Cortex of kidney (tissue), 1 donor: ENCODE measurements at places on chromosomes 16 and 17.

- DNase-seq, result no peak
Measured at GRCh38 chr16:84194018-84194417, 3.1 kb downstream of the ADAD2 start.

DNA sequence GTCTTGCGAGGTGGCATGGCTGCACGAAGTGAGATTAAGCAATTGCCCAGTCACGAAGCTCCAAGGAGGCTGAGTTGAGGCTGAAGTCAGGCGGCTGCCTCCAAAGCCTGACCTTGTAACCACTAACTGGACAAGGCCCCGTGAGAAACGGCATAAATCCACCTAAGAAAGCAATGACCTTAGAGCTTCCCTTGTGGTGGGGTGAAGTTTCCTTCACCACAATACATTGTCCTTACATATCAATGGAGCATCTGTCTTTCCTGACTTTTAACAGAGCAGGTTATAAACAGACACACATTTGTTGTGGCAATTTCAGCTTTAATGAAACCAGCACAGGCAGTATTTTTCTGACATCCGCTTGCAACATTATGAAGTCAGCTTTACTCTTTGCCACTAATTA lies 2.5 kb upstream of the MED9 start:
- DNase-seq, result no peak

DNA sequence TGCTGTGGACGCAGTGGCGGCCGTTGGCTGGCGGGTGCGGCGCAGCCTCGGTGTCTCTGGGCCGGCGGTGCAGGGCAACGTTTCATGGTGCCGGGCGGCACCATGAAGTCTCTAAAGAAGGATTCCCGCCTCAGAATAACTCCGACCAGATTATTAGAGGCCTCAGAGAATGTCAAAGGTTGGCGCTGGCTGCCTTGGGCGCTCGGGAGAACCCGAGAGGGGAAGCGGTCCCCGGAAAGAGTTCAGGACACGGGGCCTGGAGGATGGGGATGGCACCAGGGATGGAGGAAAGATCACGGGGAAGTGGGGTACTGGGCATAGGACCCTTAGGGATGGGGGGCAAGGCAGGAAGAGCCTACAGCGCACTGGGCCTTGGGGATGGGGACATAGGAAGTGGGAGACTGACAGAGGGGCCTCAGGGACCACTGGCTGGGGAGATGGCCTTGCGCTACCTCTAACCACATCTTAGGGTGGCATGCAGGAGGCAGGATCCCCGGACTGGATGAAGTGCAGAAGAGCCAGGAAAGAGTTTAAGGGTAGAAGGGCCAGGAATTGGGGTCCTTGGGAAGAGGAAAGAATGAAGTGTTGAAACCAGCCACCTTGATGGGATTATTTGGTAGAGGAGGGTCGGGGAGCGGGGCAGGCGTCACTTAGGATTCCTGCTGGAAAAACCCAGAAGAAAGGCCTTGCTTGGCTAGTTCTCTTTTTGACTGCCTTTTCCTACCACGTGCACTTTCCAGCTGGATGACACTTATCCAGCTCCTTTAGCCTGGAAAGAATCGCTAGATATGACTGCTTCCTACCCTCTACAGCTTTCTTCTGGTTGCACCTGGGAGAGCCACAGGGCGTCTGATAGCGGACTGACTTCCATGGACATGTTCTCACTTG lies 578 bp downstream of the MYCBPAP start:
- DNase-seq, result no peak

DNA sequence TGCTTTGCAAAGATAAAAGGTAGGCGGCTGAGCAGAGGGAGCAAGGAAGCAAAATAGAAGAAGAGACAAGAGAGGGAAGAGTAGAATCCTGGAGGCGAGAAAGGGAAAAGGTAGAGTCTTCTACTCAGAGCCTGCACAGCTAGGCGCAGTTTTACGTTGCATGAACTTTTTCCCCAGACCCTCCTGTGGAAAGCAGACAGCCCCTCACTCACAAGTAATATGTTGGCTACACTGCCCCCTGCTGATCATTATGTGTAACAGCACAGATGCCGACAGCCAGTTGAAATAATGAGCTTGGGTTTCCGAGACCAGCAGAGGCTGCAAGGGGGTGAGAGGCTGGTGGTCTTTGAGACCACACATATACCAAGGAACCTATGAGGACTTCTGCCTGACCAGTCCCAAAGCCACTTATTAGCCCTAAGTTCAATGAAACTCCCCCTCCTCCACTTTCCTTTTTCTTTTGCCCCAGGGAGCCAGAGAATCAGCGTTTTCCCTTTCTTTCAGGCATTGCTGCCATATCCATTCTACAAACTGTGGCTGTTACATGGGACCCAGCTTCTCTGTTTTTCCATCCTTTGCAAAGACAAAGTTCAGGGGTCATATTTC lies 22.5 kb upstream of the CMTR2 start:
- DNase-seq, result no peak

GRCh38 chr17:76398523-76399174 lies 14.2 kb downstream of the SPHK1 start:
- no peak for DNase-seq

DNA sequence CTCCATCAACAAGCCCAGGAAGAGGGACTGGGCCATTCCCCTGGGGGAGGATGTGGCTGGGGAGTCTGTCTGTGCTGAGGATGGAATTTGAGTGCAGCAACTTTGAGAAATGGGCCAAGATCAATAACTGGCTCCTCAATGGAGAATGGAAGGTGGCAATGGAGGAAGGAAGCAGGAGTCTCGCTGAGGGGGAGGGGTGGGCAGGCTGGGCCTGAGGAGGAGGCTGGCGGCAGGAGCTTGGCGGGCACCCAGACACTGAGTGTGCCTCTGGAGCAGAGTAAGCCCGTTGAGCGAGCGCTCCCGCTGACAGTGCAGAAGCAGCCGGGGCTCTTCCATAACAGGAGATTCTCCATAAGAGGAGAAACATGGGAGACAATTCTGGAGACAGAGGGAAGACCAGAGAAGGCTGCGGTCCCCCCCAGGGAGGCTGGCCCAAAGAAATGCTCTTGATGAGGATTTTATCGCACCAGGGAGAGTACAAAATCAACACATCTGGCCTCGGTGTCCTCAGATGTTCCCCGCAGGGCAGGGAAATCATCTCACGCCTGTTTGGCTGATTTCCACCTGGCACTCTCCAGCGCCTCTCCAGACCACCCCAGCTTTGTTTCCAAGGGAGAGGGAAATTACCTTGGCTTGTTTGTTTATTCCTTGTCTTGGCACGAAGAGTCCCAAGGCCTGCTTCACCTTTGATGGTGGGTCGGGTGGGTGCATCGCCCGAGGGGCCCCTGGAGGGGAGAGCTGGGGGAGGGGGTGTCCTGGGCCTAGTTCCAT lies 2.8 kb upstream of the MMP15 start:
- DNase-seq, result no peak

GRCh38 chr17:49997301-49997650 lies 2.3 kb upstream of the DLX3 start:
- DNase-seq, result no peak

DNA sequence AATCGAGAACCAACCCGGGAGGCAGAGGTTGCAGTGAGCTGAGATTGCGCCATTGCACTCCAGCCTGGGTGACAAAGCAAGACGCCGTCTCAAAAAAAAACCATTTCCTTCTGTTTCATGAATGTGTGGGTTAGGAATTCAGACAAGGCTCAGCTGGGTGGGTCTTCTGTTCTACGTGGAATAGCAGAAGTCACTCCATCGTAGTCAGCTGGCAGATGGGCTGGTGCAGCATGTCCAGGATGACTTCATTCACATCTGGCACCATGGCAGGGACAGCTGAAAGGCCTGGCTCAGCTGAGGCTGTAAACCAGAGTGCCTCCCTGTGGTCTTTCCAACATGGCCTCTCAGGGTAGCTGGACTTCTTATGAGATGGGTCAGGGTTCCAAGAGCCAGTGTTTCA lies 89.0 kb downstream of the C17orf67 start:
- no peak for DNase-seq

DNA sequence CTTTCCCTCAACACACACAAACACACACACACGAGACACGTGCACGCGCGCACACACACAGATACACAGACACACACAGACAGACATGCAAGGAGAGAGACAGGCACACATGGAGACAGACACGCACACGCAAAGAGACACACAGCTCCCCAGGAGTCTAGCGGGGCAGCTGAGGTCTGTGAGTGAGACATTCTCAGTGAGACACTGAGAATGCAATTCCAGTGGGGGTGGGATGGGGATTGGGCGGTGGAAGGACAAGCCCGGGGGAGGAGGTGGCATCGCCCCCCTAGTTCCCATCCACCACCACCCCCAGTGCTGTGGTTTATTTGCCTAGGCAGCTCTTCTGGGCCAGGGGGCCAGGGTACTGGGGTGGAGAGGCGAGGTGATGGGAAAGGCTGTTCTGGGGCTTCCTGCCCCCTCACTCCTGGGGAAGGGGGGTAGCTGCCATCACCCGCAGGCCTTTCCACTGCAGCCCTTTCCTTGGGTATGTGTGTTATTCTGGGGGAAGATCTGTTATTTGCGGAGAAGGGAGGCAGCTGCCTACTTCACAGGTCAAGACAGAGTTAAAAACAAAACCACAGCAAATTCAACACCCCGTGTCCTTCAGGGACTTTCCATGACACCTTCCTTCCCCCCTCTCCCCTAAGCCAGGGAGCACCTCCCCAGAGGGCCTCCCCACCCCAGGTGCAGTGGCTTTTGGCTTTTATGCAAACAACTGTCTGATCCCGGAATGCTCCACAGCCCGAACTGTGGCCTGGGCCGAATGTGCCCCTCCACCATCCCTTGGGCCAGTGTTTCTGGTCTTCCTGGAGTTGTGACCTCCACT lies 18.0 kb downstream of the GRB7 start:
- no peak for DNase-seq

DNA sequence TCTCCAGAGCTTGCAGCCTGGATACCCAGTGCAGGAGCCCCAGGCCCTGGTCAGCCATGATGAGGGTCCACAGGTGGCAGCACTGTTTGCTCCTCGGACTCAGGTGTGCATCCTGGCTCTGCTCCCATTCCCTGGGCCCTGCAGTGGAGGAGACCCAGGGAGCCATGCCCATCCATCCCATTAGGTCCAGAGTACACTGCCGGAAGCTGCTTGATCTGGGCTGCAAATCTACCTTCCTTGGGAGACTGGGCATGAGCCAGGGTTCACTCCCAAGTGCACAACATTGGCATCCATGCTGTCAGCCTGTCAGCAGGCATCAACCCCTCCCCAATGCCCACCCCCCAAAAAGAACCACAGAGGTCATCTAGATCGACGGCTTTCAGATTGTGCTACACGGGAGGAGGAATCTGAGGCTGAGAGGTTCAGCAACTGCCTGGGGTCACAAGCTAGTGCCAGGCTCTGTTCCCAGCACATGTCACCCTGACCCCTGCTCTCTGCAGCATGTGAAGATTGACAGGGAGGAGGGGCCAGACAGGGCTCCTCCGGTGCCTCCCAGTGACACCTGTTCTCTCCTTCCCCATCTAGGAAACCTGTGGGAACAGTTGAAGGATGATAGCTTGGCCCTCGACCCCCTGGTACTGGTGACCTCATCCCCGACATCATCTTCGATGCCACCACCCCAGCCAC lies 15.7 kb downstream of the UNC119 start:
- no peak for DNase-seq

GRCh38 chr17:5788266-5788900 lies 204.1 kb upstream of the NLRP1 start:
- no peak for DNase-seq

DNA sequence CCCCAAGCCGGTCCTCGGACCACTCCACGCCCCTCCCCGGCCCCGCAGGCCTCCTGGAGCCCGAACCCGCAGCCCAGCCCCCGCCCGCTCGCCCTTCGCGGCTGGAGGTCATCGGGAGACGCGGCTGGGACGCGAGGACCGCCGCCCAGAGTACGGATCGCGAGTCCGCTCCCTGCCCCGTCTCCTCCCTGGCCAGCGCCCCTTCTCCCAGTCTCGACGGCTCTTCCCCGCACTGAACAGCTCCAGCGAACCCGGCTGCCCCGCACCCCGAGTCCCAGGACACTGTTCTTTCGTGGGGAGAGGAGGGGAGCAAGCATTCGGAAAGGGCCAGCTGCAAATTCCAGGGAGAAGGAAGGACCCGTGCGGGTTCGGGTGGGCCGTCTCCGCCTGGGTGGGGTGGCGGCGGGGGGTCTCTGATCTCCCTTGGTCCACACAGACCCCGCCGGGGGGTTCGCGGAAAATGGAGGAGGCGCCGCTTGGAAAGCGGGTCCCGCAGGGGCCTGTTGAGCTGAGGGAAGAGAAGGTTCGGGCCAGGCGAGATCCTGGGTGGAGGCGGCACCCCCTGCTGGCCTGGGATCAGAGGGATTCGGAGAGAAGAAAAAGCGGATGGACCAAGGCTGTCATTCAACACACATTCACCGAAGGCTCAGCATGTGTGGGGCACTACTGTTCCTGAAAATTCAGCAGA lies 632 bp upstream of the RTN4RL1 start:
- DNase-seq, result no peak

DNA sequence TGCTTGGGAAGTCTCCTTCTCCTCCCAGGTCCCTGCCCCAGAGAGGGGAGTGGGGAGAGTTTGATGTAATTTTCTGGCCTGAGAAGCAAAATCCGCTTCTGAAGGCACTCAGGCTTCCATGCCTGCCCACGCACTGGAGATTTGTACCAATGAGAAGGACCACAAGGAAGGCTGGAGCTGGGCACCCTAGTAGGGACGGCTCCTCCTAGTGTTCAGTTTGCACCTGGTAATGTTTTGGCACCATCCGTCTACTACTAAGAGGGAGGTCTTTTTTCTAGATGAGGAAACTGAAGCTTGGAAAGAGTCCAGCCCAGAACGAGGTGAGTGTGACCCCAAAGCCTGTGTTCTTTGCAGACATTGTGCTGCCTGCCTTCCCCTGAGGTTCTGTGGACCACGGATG lies 83.6 kb upstream of the NLRP1 start:
- no peak for DNase-seq

GRCh38 chr17:77497578-77497934 lies 356.8 kb downstream of the SEC14L1 start:
- DNase-seq, result no peak

DNA sequence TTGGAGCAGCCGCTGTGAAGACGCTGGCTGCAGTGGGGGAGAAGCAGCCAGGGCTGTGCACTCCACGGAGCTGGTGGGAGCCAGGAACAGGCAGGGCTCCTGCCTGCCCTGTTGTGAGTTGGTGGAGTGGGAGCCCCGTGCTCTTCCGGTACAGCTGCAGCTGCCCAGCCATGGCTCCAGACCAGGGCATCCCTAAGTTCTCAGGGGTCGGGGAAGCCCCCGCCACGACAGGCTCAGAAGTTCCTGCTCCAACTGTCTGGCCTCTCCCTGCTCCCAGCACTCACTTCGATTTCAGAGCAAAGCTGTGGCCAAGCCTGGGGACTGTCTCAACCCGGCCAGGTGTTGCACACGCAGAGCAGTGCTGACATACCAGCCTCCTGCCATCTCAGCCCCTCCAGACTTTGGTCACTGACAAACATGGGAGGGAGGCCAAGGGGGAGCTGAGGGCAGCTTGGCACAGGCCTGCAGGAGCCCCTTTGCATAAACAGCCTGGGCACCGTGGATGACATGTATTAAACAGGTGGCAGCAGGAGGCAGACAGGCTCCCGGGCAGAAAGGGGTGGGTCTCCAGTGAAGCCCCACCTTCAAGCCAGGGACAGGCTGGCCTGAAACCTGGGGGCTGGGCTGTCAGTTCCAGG lies 13.9 kb upstream of the KDM8 start:
- DNase-seq, result no peak
